ENCODE measurements at places on chromosomes 4 and X.

DNA sequence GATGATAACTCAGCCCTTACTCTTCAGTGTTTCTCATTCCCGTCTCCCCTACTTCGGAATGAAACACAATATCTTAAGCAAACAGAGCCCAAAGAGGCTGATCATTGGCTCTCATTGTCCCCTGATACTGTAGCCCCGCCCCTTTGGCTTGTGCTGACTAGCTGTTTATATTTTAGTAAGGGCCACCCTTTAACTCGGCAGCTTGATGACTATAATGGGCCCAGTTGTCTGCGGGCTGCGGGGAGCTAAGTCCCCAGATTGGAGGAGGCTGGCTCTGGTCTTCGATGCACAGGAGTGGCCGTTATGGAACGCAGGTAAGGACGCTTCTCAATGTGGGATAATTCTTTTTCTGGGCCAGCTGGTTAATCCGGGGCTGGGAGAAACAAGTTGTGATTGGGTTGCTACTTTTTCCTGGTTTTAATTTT is at the start of gene TRIM2:
TSS of gene TRIM2 (plus strand) at position 197 of the 425 bp plus-strand sequence. CDS start at position 285, 88 bp downstream.
- DNase-seq: no peak

- DNase-seq: no peak
These were observed 276.4 kb downstream of the SPRY1 start for GRCh38 chr4:123672987-123673386.

DNA sequence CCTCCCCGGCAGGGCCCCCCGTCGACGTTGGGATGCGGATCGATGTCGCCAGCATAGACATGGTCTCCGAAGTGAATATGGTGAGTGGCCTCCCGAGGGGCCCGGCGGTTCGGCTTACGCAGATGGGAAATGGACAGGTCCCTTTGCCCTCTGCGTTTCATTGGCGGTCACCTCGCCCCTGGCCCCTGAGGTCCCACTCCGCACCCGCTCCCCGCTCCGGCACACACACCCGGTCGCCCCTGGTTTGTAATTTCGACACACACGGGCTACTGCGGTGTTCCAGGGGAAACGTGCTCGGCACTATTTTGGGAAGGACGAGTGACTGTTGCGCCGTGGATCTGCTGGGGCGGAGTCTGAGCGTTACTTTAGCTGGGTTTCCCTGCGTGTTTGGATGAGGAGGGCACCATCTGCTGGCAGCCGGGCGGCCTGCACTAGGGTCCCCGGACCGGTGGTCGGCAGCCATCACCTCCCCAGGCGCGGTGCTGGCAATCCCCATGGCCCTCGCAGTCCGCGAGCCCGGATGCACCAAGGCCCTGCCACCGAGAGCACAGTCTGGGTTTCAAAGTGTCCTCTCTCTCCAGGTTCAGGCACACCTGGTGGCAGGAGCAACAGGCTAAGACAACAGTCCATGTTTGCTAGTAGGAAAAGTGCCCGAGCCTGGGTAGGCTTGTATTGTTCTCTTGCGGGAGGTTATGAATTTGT is 1.2 kb downstream of the GABRB1 start:
- no peak for DNase-seq

GRCh38 chrX:105116486-105116885 is 104.0 kb downstream of the TEX13A start:
- no peak for DNase-seq

DNA sequence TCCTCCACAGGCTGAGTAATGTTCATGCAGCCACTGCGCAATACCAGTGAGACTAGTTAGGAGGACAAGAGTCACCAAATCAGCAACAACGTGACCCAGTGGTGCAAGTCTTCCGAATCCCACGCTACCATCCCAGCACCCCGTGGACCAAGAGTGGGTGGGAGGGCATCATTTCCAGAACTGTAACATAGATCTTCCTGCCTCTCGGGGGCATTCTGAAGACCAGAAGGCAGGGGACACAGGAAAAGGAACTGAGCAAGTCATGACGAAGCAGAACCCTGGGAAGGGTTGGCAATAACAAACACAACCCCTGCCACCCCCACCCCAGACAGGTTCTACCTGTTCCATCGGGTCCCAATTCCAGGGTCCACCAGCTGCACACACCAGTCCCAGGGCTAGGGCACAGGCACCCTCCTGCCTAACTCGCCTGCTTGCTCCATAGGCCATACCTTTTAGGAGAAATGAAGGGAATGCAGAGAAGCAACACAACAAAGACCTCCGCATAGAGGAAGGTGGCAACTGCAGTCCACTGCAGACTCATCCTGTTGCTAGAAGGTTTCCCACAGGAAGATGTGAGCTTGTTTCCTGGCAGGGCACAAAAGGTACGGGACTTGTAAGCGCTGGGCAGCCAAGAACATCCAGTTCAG is 1.4 kb downstream of the BCAP31 start:
- no peak for DNase-seq

DNA sequence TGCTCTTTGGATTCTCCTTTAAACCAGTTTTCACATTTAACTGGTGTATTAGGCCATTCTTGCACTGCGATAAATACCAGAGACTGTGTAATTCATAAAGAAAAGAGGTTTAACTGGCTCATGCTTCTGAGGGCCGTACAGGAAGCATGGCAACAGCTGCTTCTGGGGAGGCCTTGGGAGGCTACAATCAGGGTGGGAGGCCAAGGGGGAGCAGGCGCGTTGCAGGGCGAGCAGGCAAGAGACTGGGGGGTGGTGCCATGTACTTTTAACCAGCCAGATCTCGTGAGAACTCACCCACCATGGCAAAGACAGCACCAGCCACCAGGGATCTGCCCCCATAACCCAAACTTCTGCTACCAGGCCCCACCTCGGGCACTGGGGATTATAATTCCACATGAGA is 38.1 kb downstream of the RNF212 start:
- DNase-seq: no peak

- DNase-seq: no peak
These were observed 62.9 kb upstream of the SLC34A2 start for GRCh38 chr4:25592736-25593135.

DNA sequence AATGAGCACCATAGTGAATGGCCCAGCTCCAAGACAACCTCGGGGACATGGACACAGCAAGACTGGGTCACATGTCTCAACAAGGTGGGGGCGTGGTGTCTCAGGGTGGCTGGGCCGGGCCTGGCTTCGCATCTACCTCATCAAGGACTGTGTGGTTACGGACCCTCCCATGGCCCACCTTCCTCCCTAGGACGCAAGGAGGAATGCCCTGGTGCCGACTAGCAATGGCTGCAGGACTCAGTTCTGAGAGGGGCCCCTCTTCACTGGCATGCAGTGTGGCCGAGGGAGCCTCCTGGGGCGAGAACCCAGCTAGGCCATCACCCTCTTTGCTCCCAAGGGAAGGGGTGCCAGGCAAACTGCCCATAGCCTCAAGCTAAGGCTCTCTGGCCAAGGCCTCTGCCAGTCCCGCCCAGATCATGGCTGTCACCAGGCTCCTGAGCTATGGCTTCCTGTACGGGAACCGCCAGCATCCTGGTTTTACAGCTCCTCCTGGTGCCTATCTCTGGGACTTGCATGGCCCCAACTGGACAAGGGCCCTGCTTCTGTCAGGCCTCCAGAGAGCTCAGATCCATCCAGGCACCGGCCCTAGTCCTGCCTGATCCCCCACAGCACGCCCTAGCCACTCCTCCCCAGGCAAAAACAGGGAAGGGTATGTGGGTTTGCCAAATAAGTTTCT is 218.0 kb upstream of the AGTR2 start:
- DNase-seq: no peak

- no peak for DNase-seq
These were observed 149.8 kb upstream of the EOLA2 start for GRCh38 chrX:150088042-150088441.

Measured in activated CD4-positive, CD25-positive, alpha-beta regulatory T cell (primary cell).